Mesenchymal stem cell (in vitro differentiated cells and primary cell): ENCODE measurements at places on chromosomes 6 and 20.

GRCh38 chr20:37789408-37789807, 95.6 kb downstream of the CTNNBL1 start:
- no peak overlapping the region for H3K4me3 ChIP-seq
- H3K36me3 ChIP-seq, result peaks cover 8% of the 10 kb centered on the region
- H3K27ac ChIP-seq, result no peak overlapping the region

GRCh38 chr20:36754656-36755222, 8.8 kb upstream of the NDRG3 start:
- H3K27ac ChIP-seq, result peak overlapping the region; percentile 53
- DNase-seq, result peak; percentile 86
- H3K4me3 ChIP-seq, result no peak overlapping the region
- H3K36me3 ChIP-seq, result peaks cover 8% of the 10 kb centered on the region
- H3K4me1 ChIP-seq, result peaks cover 4% of the 10 kb centered on the region
- no peaks in the 10 kb centered on the region for H3K27me3 ChIP-seq

GRCh38 chr6:3330199-3330598, 71.5 kb downstream of the PSMG4 start:
- H3K27ac ChIP-seq, result no peak overlapping the region
- no peak for DNase-seq
- no peaks in the 10 kb centered on the region for H3K36me3 ChIP-seq
- H3K27me3 ChIP-seq, result no peaks in the 10 kb centered on the region
- H3K4me1 ChIP-seq, result peaks cover 2% of the 10 kb centered on the region
- no peak overlapping the region for H3K4me3 ChIP-seq

DNA sequence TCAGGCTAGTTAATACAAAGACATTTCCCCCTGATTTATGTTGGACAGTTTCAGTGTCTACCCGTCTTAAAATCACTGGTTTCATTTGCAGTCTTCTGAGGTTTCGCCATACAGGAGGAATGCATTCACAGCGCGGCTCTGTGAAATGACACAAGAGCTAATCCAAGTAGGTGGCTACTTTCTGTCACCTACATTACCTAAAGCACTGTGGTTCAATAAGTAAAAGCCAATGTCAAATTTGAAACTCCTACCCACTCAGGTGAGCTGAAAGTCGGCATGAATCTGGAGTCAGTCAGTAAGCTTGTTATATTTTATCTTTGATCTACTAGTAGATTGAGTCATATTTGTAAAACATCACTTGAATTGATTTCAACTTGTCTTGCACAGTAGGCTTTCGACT, 370.8 kb downstream of the LAMA2 start:
- DNase-seq, result no peak
- no peak overlapping the region for H3K4me3 ChIP-seq
- H3K36me3 ChIP-seq, result no peaks in the 10 kb centered on the region
- H3K27ac ChIP-seq, result no peak overlapping the region
- no peaks in the 10 kb centered on the region for H3K27me3 ChIP-seq

DNA sequence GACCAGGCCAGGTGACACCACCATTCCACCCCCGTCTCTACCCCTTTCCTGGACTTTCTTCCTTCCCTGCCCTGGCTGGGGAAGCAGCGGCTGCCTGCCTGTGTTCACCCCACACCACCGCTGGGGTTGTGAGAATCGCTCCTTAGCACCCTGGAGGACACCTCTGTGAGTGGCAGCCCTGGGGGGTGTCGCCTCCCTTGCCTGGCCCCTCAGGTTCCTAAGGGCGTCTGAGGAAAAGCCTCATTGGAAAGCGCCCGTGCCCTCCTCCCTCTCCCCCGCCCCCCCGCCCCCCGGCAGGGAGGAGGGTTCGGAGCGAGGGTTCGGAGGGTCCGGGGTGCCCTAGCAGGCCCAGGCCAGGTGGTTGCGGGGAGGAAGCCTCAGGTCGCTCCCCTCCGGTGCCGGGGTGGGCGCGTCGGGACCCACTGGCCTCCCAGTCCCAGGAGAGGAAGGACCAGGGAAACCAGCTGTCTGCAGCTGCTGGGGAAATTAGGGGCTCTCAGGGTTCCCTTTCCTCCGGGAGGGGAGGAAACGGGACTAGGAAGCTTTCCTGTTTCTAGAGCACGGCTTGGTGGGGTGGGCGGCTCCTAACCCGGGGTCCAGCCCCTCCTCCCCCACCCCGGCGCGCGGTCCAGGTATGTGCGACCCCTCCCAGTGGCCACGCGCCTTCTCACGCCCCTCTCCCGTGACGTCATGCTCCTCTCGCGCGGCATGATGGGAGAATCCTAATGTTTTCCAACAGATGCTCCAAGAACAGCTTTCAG, at the start of gene PHACTR3:
PHACTR3 (plus strand) TSS at position 760 of the 761 bp plus-strand sequence. CDS start 475 bp downstream, outside the sequence.
- peaks cover 86% of the 10 kb centered on the region for H3K27me3 ChIP-seq
- no peaks in the 10 kb centered on the region for H3K4me1 ChIP-seq
- H3K27ac ChIP-seq, result no peak within 1 kb of the TSS
- no peak for DNase-seq
- H3K4me3 ChIP-seq, result no peak within 1 kb of the TSS

GRCh38 chr6:150363733-150364132, 5.1 kb upstream of the IYD start:
- H3K27me3 ChIP-seq, result peaks cover 27% of the 10 kb centered on the region
- H3K36me3 ChIP-seq, result no peaks in the 10 kb centered on the region
- H3K4me3 ChIP-seq, result no peak overlapping the region
- no peak overlapping the region for H3K27ac ChIP-seq
- no peaks in the 10 kb centered on the region for H3K4me1 ChIP-seq

GRCh38 chr20:58192065-58192464, 36.4 kb downstream of the ANKRD60 start:
- no peaks in the 10 kb centered on the region for H3K4me1 ChIP-seq
- no peaks in the 10 kb centered on the region for H3K36me3 ChIP-seq
- H3K27ac ChIP-seq, result no peak overlapping the region

DNA sequence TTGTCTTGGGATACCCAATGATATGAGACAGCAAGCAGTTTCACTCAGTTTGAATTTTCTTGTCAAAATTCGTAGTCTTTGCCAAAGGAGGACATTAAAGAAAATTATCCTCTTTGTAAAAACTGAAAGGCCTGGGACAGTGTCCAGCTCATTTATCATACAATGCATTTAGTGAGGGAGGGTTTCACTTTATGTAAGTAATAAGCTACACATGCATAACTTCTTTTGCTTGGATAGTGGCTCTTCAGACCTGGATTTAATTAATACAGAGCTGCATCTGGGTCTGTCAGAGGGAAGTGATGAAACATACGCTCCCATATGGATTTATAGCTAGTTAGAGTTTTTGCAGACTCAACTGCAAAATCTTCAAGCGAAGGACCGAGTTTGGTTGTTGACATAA, 175.6 kb downstream of the PHACTR1 start:
- no peaks in the 10 kb centered on the region for H3K36me3 ChIP-seq
- H3K4me1 ChIP-seq, result peaks cover 6% of the 10 kb centered on the region
- no peak overlapping the region for H3K27ac ChIP-seq
- peaks cover 12% of the 10 kb centered on the region for H3K27me3 ChIP-seq
- no peak for DNase-seq

- no peak overlapping the region for H3K4me3 ChIP-seq
- H3K27ac ChIP-seq, result no peak overlapping the region
- peaks cover 3% of the 10 kb centered on the region for H3K4me1 ChIP-seq
- DNase-seq, result no peak
Measured at GRCh38 chr20:5526516-5526915, 209.8 kb upstream of the PROKR2 start.

- H3K36me3 ChIP-seq, result no peaks in the 10 kb centered on the region
- H3K4me1 ChIP-seq, result no peaks in the 10 kb centered on the region
- no peak overlapping the region for H3K4me3 ChIP-seq
- no peak overlapping the region for H3K27ac ChIP-seq
- DNase-seq, result no peak
Measured at GRCh38 chr6:139800837-139801236, 426.4 kb upstream of the CITED2 start.

- no peak overlapping the region for H3K27ac ChIP-seq
- peaks cover 5% of the 10 kb centered on the region for H3K4me1 ChIP-seq
- no peaks in the 10 kb centered on the region for H3K27me3 ChIP-seq
- no peaks in the 10 kb centered on the region for H3K36me3 ChIP-seq
- peak overlapping the region; percentile 63 for H3K4me3 ChIP-seq
Measured at GRCh38 chr6:30061858-30062458, 893 bp downstream of the POLR1H start.

- no peaks in the 10 kb centered on the region for H3K36me3 ChIP-seq
- H3K27ac ChIP-seq, result no peak overlapping the region
- DNase-seq, result no peak
- no peak overlapping the region for H3K4me3 ChIP-seq
Measured at GRCh38 chr6:18269717-18270116, 5.4 kb upstream of the DEK start.

GRCh38 chr6:149228311-149228955, 89.1 kb upstream of the TAB2 start:
- H3K36me3 ChIP-seq, result no peaks in the 10 kb centered on the region
- no peak overlapping the region for H3K27ac ChIP-seq
- H3K4me1 ChIP-seq, result peaks cover 10% of the 10 kb centered on the region
- DNase-seq, result no peak
- no peaks in the 10 kb centered on the region for H3K27me3 ChIP-seq

GRCh38 chr6:50047026-50047425, 2.7 kb downstream of the DEFB112 start:
- H3K4me1 ChIP-seq, result no peaks in the 10 kb centered on the region
- H3K36me3 ChIP-seq, result no peaks in the 10 kb centered on the region
- H3K27me3 ChIP-seq, result no peaks in the 10 kb centered on the region
- no peak for DNase-seq

DNA sequence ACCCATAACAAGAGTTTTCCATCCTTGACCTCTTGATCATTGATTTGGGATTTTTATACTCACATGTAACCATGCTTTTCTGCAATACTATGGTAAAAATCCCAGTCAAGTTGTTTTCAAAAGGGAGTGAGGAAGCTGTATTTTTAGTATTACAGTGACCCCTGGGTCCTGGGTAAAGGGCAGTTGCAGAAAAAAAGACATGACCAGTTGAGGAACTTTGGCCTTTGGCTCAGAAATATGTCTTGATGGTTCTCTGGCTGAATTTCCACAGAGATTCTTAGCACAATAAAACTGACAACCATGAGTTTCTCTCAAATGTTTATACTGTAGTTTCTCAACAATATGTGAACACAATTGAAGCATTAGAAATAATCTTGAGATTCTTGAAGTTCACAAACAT, 28.6 kb upstream of the PRL start:
- no peak for DNase-seq
- H3K4me1 ChIP-seq, result no peaks in the 10 kb centered on the region
- H3K36me3 ChIP-seq, result no peaks in the 10 kb centered on the region
- H3K27ac ChIP-seq, result no peak overlapping the region
- no peaks in the 10 kb centered on the region for H3K27me3 ChIP-seq

GRCh38 chr20:16555754-16556153, 17.5 kb downstream of the KIF16B start:
- H3K4me1 ChIP-seq, result peaks cover 5% of the 10 kb centered on the region
- no peaks in the 10 kb centered on the region for H3K27me3 ChIP-seq
- no peak overlapping the region for H3K4me3 ChIP-seq
- peak; percentile 54 for DNase-seq
- no peaks in the 10 kb centered on the region for H3K36me3 ChIP-seq

DNA sequence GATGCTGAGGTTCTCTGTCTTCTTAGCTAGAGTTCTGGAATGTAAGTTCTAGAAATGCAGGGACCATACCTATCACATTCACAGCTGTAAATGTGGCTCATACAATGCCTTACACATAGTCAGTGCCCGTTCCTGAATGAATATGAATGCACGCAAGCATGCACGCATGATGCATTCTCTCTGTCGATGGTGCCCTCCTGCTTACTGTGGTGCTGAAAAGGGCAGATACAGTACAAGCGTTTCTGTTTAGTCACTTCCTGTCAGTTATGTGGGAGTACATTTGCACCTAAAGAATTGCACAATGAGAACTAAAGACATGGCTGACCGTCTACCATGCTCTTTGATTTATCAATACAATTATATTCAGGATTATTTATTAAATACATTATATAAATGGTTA, 152.2 kb upstream of the SOX4 start:
- peaks cover 1% of the 10 kb centered on the region for H3K4me1 ChIP-seq
- no peaks in the 10 kb centered on the region for H3K36me3 ChIP-seq
- no peak for DNase-seq
- no peak overlapping the region for H3K4me3 ChIP-seq

DNA sequence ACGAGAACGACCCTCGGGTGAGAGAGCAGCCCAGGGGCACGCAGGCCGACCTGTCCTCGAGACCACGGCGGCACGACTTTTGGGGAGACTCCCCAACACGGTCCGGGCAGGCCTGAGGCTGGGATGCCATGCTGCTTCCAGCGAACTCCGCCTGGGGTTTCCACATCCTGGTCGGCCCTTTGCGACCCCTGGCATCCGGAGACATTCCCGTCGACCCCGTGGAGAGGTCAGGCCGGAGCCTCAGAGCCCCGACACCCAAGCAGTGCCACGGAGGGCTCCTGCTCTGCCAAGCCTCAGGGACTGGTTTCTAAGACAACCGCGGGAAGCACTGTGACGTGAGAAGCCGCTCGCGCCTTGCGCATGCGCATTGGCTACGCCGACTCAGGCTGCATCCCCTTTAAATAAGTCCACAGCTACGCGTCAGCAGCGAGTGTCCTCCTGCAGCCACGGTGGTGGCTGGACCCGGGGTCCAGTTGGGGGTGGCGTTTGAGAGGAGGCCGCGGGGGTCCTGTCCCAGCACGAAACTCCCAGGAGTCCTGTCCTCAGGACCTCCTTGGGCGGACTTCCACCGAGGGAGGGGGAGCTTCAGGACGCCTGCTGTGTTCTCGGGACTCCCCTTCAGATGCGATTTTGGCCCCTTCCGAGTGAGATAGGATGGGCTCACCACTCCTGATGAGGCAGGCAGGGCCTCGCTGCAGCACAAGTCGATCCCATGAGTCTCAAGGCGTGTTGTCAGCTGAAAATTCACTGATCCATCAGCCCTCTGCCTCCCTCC, 1089.3 kb upstream of the DEFB115 start:
- H3K27ac ChIP-seq, result no peak overlapping the region
- H3K4me1 ChIP-seq, result no peaks in the 10 kb centered on the region
- H3K4me3 ChIP-seq, result no peak overlapping the region

DNA sequence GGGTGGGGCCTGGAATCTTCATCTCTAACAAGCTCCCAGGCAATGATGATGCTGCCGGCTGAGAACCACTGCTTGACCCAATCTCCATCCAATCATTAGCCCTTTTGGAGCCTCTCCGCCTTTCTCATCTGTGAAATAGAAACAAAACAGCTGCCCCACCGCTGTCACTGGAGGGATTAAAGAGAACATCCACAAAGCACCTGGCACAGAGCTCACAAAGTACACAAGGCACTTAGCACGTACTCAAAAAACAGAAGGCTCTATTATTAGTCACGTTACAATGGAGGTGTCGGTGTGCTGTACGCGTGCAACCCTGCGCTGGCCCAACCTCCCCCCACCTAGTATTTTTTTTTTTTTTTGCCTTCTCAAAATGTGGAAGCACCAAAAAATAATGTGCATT, 213.5 kb upstream of the ARID1B start:
- H3K27me3 ChIP-seq, result no peaks in the 10 kb centered on the region
- H3K27ac ChIP-seq, result no peak overlapping the region
- peaks cover 3% of the 10 kb centered on the region for H3K4me1 ChIP-seq
- no peak overlapping the region for H3K4me3 ChIP-seq

DNA sequence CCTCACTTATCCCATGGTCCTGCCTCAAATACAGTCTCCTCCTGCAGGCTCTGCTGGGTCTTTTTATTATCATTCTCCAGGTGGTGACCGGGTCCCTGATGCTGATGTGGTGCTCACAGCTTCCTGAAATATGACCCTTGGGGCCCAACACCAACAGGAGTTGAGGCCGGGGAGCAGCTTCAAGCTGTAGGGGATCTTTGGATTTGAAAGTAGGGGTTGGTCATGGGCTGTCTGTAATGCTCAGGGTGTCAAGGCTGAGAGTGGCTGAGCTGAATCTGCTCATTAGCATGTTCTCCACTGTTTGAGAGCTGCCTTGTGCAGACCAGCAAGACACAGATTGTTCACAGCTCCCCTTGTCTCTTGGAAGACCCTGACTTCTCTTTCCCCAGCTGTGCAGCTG, 35.5 kb downstream of the HLA-F start:
- peaks cover 18% of the 10 kb centered on the region for H3K27me3 ChIP-seq
- no peak overlapping the region for H3K27ac ChIP-seq
- peaks cover 12% of the 10 kb centered on the region for H3K4me1 ChIP-seq
- no peak overlapping the region for H3K4me3 ChIP-seq
- H3K36me3 ChIP-seq, result no peaks in the 10 kb centered on the region
- DNase-seq, result no peak
